Esophagus muscularis mucosa (tissue), 4 donors: ENCODE measurements at places on chromosomes 3 and 15.

- DNase-seq = no peak
Measured at GRCh38 chr3:136920904-136921611, 36.7 kb upstream of the IL20RB start.

DNA sequence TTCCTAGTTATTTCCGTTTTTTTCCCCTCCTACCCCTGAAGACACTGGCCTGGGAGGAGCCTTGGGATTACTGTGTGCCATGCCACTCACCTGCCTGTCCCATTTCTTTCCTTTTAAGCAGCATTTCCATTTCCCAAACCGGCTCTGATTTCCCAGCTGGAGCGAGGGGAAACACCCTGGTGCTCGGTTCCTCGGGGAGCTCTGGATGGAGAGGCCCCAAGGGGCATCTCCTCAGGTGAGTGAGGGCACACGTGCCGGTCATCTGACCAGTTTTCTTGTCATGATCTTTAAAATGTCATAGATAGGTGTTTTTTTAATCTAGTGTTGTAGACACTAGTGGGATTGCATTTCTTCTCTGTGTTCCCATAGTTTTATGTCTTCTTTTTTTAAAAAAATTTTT lies 2.7 kb downstream of the ZNF662 start:
- peak; percentile 57 for DNase-seq

DNA sequence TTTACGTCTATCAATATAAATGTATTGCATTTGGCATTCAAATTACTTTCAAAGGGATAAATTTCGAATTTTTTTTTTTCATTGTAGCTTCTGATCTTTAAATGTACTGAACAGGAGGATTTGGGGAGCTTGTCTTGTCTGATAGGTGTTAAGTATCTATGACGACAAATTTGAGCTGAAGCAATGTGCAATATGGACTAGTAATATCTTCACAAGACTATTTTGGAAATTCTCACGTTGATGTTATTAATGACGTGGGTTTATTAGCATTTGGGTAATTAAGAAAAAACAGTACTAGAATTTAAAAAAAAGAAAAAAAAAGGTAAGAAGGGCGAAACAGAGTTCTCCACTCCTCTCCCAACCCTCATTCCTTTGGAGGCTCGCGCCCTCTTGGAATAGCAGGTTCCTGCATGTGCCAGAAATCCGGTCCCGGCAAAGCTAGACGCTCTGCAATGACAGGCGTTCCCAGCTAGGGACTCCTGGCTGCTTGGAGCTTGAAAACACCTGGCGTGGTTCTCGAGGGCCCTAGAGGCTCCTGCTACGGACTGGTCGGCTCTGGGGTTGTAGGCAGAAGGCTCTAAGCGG lies 648 bp upstream of the P2RY1 start:
- DNase-seq = no peak

DNA sequence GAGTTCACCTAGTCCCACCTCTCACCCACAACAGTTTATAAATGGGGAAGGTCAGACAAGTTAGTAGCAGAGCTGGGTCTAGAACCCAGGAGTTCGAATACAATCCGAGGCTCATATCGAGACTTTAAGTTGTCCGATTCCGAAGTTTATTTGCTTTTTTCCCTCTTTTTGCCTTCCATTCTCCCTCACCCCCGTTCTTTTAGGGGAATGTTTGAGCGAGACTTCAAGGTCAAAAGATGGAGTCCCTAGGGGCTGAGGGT lies 7.3 kb downstream of the BCL6 start:
- no peak for DNase-seq

GRCh38 chr3:72157748-72158638 lies 373.0 kb upstream of the PROK2 start:
- DNase-seq = no peak

- no peak for DNase-seq
Measured at GRCh38 chr15:79872358-79873017, 24.3 kb downstream of the MTHFS start.
